Activated gamma-delta T cell treated with anti-CD3 and anti-CD28 coated beads, Interleukin-2, amount 50 U/mL, for 16 hours (primary cell): ENCODE measurements at places on chromosomes 1 and 21.

GRCh38 chr1:28517649-28517999 is 11.8 kb downstream of the RCC1 start:
- no peak for DNase-seq

DNA sequence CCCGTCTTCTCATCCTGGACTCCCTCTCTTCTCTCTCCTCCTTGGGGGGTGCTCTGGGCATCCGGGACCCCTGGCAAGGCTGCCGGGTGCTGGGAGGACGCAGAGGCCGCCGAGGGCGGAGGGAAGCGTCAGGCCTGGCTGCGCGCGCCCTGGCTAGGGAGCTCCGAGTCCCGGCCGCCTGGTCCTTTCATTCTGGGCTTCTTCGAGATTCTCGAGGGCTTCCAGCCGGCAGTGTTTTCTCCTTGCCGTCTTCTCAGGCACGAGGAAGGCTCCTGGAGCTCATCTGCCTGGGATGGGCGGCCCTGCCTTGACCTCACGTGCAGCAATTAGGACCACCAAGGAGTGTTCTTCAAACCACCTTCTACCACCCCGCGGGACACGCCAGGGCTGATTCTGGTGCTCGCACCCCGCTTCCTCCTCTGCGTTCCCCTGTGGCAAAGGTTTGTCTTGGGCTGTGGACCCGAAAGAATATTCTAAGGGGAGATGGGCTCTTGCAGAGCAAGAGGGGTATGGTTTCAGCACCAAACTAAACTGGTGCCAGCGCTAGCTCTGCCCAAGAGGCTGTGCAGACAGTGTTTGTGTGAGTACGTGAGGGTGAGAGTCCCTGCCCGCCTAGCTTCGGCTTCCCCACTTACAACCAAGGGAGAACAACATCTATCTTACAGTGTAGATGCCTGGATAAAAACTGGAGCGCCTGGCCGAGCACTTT is 36.5 kb downstream of the PIK3CD start:
- DNase-seq: no peak

- no peak for DNase-seq
Observed at GRCh38 chr1:59409549-59409948, 112.7 kb downstream of the FGGY start.

GRCh38 chr21:43320526-43320925 is 106.4 kb downstream of the SIK1 start:
- DNase-seq: no peak

- DNase-seq: no peak
Observed at GRCh38 chr1:9549955-9550546, 10.8 kb downstream of the SLC25A33 start.

GRCh38 chr1:184197831-184198230 is 146.3 kb downstream of the TSEN15 start:
- DNase-seq: no peak

DNA sequence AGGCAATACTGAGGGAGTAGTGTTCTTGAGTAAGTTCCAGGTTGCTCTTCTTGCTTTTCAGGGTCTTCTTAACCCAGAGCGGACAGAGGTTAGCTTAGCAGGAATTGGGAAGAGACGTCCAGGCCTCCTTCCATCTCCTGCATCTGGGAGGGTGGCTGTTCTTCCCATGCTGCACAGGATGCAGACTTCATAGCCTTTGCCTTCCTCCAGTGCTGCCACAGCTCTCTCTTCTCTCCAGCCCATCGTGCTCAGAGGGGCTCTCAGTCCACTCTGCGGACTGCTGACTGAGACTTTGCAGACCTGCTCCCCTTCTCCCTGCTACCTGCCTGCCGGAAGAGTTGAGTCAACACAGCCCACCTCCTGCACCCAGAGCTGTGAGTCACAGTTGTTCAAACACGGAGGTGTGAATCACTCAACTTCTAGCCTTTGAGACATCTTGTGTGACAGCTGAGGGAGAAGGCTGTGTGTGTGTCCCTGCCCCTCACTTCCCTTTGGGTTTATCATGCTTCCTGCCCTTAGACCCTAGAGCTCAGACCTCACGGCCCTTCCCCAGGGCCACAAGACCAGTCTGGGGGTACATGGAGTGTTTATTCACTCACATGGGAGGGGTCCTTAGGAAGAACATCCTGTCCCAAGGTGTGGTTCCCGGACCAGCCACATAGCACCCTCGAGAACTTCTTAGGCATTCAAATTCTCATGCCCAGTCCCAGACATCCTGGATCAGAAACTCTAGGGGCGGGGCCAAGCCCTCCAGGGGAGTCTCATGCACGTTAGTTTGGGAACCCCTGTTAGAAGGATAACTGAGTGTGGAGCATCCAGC is 158.3 kb upstream of the CACNA1E start:
- DNase-seq: peak; percentile 32

GRCh38 chr21:16522548-16522947 is 792.8 kb downstream of the USP25 start:
- no peak for DNase-seq

GRCh38 chr1:43067977-43068751 is 103.9 kb downstream of the EBNA1BP2 start:
- DNase-seq: peak; percentile 5

GRCh38 chr1:51990478-51990965 is at the start of gene RAB3B:
TSS of gene RAB3B (minus strand) at chr1:51990700. CDS start at chr1:51977117, 13,583 bp downstream.
- DNase-seq: peak; percentile 71
